ENCODE measurements at places on chromosomes 2 and 18.

DNA sequence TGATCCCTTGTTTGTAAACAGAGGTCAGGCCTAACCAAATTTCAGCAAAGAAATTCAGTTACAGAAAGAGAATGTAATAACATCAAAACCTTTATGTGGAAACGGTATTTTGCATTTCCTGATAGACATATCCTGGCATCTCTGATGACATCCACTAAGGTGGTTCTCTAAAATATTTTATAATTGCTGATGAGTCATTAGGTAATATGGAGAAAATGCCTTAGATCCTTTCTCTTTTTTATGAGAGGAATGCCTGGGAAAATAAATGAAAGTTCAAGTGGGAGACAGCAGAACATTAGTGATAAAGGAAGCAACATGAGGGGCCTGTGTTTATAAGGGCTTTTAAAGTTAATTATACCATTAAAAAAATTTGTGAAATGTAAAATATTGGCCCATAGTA lies 72.6 kb downstream of the PLCL1 start:
- DNase-seq: no peak

GRCh38 chr2:108320326-108320922 lies 31.7 kb downstream of the SULT1C2 start:
- no peak for DNase-seq

- DNase-seq: no peak
Observed at GRCh38 chr2:40210344-40210967, 241.4 kb downstream of the SLC8A1 start.

- no peak for DNase-seq
Observed at GRCh38 chr2:74537140-74537539, 7.4 kb downstream of the HTRA2 start.

GRCh38 chr2:28137221-28137620 lies 246.7 kb downstream of the BABAM2 start:
- DNase-seq: no peak
